ENCODE measurements at places on chromosomes 1 and 21.

GRCh38 chr1:243756529-243756928 lies 93.5 kb downstream of the AKT3 start:
- no peak for DNase-seq

DNA sequence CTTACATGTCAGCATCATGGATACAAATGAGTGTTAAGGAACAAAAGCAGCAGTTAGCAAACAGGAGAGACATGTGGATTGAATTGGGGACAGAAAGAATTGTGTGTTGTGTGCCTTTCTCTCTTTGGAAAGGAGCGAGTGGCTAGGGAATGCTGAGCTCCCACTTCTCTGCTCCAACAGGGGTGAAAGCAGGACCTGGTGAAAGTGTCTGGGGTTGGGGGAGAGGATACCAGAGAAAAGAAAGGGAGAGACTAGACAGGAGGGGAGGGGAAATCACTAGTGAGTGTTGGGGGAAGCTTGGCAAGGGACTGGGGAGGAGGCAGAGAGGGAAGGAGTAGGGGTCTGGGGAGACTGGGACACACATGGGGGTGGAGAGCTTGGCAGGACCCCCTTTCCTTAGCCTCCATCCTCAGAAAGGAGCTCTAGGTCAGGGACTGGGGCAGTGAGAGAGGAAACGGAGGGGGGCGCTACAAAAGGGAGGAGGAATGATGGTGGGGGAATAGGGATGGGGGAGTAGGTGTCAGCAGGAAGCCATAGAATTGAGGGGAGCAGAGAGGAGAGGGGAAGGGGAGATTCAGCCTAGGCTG lies 2.2 kb downstream of the KIRREL1 start:
- DNase-seq = no peak

- DNase-seq = no peak
Observed at GRCh38 chr1:29166291-29166878, 15.3 kb downstream of the SRSF4 start.

DNA sequence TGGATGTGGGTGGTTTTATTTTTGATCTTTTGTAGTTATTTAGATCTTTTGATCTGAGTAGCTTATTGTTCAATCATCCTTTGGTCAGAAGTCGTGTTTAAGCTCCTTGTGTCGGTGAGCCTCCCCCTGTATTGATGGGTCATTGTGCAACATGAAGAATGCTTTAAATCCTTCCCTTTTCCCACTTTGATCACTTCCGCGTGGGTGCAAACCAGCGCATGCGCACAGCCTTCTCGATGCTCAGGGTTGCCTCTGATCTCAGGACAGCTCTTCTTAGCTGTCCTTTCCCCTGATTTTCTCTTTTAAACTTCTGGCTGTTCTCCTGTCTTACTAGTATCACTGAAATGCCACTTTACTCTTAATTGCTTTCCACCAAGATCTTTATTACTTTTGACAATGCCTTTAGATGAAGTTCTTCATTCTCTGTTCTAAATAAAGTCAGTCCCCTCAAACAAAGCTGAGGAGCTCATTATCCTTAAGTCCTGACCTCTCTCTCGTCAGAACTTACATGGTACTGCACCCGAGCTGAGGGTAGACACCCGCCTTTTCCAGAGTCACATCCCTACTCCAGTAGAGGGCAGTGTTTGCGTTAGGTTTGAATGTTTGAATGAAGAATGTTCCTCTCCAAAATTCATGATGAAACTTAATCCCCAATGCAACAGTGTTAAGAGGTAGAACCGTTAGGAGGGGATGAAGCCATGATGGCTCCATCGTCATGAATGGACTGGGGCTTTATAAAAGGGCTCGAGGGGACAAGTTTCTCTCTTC lies 547.9 kb upstream of the TMPRSS15 start:
- no peak for DNase-seq

DNA sequence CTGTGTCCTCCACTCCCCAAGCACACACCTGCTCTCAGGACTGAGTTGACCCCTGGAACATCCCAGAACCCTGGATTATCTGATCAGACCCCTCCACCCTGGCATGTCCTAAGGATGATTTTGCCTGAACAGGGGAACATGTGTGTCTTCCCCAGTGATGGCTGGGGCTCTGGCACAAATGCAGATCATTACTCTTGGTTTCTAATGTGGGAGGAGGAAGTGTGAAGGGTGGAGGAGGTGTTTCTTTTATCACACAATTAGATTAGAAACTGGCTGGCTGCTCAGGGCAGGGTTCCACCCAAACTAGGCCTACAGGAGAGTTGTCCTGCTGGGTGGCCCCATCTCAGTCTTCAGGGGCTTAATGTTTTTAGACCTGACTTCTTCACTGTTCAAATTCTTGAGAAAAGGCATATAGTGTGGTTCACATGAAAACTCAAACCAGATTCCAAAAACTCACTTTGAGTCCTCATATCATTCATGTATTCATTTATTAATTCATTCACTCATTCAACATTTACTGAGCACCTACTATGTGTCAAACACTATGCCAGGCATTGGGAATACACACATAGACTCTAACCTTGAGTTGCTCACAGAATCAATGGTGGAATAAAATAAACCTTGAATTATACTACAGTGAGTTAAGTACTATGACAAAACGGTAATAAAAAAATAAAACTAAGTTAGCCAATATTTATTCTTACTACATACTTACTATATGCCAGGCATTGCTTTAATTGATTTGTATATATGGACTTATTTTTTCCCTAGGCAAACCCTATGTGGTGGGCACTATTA lies 221.8 kb upstream of the JUN start:
- no peak for DNase-seq

DNA sequence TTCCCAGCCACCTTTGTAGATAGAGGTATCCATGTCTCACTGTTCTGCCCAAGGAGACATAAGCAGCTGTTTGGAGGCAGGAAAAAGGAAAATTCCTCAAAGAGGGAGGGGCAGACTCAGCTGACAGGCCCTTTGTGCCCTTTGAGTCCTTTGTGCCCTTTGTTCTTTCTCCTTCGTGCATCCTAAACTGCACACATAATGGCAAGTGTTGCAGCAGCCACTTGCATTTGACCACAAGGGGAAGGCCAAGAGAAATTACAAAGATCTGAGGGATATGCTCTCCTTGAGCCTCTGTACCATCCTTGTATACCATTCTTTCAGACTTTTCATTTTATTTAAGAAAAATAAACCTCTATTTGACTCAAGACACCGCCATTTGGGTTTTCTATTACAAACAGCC lies 71.8 kb upstream of the PKN2 start:
- no peak for DNase-seq

GRCh38 chr1:116923421-116923820 lies 13.7 kb downstream of the PTGFRN start:
- DNase-seq = no peak

- DNase-seq = no peak
Observed at GRCh38 chr1:160628799-160629263, 18.0 kb downstream of the SLAMF1 start.

DNA sequence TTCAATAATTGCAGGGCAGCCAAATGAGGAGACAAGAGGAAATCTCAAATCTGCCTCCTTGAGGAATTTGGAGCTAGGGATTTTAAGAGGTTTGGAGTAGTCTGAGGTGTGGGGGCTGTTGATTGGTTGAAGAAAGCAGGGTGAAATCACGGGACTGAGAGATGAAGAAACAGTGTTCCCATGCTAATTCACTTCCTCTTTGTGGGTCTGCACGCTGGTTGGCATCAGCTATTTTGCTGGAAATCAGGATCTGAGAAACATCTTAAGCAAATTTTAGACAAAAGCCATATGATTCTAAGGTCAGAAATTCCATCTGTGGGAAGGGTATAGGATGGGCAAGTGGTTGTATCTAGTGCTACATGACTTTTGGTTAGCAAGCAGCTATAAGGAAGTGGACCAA lies 107.1 kb upstream of the PAXBP1 start:
- no peak for DNase-seq

DNA sequence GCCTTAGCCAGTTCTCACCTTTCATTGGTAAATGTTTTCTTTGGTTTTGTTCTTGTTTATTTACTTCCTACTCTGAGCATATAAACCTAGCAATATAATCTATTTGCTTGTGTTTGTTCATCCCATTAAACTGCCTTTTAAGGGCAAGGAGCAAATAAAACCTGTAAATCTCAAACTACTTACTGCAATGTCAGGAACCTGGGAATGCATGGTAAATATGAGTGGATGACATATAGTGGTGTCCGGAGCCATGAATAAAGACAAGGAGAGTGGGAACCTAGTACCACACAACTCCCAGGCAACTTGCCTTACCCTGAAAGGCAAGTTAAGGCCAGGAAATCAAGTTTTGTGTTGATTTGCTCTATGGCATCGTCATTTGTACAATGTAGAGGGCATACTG lies 1133.7 kb upstream of the NCAM2 start:
- DNase-seq = no peak

DNA sequence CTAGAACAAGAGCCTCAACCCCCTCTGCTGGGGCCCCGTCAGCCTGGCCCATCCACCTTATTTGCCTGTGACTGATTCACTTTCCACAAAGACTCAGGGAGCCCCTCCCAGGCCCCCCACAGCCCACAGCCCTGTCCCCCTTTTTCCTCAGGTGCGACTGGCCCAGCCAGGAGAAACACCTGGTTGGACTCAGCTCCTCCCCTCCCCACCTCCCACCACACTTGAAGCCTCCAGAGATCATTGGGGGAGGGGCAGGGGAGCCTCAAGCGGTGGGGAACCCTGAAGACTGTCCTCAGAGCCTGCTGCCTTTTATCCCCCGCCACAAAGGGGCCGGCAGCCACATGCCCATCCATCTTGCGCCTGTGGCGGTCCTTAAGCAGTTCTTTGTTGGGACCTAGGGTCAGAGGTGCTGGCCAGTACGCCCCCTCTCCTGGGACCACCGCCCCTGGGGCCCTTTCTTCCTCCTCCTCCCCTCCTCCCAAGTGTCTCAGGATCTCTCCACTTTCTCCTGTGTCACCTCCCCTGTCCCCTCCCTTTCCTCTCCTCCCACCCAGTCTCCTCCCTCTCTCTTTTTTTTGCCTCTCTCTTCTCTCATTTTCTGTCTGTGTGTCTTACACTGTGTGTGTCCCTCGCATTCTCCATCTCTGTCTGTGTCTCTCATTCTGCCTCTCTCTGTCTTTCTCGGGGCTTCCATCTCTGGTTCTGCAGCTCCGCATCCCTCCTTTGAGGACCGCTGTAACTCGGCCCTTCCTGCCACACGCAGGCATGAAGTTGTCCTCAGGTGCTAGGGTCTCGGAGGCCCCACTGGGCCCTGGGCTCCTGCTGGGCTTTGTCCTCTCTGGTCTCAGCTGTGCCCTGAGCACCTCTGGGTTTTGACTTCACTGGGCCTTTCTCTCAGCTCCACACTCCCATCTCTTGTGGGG lies 12.2 kb downstream of the CRABP2 start:
- DNase-seq = no peak

GRCh38 chr1:30110846-30111245 lies 612.5 kb downstream of the MATN1 start:
- no peak for DNase-seq

- no peak for DNase-seq
Observed at GRCh38 chr21:37737507-37737906, 178.8 kb downstream of the KCNJ6 start.

DNA sequence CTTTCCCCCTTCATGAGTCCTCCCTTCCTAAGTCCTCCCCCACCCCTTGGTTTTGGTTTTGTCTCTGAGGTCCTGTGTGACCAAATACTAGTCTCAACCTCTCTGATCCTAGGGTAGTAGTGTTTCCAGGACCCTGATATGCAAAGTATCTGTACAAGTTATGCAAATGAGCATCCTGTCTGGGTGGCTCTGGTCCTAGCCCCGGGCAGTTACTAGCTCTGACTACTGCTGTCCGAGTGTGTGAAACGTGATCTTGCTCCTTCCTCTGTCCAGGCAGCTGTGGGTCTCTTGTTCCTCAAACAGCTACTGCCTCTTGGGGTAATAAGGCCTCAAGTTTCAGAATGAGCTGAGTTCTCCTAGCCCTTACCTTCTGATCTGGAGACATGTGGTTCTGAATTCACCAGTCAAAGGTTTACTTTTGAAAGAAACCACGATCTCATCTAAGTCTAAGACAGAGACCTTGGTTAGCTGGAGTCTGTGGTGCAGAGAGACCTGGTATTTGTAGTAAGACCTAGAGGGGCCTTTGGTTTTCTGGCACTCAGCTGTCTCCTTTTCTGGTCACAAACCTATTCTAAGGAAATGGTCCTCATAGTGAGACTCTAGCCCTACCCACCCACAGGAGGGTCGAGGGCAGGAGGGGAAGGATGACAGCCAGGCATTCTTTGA lies 31.0 kb upstream of the IL19 start:
- no peak for DNase-seq

DNA sequence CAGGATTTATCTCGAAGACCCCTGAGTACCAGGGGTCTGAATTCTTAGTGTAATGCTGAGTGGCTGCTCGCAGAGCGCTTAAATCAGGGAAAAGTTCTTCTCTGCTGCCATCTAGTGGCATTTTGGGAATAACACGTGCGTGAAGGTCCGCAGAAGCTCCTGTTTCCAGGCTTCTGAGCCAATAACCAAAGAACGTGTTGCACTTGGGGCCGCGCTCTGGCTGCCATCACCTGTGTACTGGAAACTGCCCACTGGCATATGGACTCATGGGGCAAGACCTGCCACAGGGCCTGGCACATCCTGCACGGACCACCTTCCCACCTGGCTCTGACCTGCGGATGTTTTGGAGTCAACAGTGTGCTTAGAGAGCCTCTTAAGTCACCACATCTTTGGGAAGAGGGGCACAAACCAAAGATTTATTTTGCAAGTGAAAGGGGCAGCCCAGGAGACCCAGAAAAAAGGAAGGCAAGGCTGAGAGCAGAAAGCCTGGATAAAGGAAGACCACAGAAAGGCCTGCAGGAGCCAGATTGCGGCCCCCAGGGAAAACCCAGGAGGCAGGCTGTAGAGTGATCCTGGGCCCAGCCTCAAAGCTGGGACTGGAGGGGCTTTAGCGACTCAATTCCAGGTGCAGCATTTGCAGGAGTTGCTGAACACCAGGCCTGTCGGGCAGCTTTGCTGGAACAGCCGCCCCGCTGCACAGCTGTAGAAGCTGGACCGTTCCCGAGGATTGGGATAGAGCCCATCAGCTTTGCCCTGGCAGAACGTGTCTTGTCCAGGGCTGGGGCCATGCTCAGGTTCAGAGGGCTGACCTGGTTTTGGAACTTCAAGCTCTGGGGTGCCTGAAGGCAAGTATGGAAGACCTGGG lies 13.0 kb downstream of the CHIT1 start:
- DNase-seq = peak; percentile 43

DNA sequence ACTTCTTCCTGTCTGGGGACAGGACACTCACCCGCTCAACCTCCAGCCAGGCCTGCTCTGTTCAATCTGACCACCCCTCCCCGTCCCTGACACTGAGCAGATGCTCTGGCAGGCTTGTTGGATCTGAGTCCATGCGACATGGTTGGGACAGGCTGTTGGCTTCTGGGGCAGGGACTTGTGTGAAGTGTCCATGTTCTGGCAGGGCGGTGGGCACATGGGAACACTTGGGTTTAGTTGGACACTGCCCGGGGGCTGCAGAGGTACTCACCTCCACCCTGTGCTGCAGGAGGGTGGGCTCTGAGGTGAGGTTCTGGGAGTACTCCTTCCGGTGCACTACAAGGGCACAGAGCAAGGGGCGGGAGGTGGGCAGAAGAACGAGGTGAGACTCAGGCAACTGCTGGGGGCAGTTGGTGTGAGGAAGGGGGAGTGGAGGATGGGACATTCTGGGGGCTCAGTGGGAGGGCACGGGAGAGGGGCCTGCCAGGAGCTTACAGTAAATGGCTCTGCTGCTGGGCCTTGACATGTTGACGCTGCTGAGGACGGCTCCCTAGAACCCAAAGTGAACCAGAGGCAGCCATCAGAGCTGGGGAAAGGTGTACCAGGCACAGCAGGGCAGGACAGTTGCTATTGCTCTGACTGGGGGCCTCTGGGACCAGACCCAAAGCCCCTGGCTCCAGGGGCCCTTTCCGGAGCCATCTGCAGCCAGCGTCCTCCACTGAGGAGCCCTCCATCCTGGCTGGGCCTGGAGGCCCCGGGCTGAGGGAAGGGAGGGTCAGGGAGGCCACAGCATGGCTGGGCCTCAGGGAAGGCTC lies 2.3 kb downstream of the EPS8L3 start:
- no peak for DNase-seq

Data from stimulated activated CD4-positive, alpha-beta T cell treated with anti-CD3 and anti-CD28 coated beads, Interleukin-12 subunit alpha, Interleukin-12 subunit beta, amount 100 ng/mL, for 4 hours (primary cell).